ENCODE measurements at places on chromosomes 11 and 22.

- no peak for DNase-seq
Measured at GRCh38 chr11:70506986-70507385, 108.7 kb downstream of the CTTN start.

DNA sequence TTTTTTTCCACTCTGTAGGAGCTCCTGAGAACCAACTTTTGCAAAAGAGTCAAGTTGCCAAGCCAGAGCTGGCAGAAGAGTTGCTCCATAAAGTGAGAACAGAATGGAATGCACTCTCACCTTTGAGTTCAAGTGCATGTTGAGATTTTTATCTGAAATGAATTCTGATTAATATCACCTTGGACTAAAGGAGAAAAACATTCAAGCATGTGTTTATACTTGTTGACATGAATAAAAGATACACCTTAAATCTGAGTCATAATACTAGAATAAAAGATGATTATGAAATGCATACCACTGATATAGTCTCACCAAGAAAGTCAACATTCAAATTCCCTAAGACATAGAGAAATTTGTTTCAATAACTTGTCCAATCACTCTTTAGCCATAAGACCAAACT is 37.8 kb downstream of the ARL14EP start:
- DNase-seq, result no peak

DNA sequence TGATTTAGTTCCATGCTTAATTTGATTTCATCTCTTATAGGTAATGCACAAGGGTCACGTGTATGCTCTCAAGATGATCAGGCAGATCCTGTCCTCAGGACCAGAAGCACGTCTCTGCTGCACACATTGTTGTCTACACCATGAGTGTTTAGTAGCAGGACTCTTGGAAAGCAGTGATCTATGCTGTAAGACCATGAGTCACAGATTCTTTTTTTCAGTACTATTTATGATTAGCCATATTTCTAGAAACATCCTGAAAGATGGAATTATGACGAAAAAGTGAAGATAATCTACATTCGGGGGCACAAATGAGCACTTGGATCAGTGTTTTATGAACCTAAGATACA is 29.6 kb downstream of the ZBED4 start:
- DNase-seq, result no peak

DNA sequence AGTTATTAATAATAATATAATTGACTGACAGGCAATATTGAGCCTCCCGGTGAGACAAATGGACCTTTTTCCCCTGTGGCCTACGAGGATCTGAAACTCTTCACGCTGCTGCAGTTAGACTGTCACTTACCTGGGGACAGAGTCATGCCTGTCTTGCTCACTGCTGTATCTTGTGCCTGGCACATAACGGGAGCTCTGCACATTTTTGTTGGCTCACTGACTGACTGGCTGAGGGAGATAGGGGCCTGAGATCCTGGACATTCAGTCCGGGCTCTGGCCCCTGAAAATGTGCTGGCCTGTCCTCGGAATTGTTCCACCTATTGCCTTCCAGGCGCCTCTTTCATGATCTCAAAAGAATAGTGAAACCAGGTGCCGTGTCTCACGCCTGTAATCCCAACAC is 743 bp upstream of the CD3D start:
- DNase-seq, result no peak

GRCh38 chr11:114522818-114523217 is 36.9 kb downstream of the NXPE1 start:
- no peak for DNase-seq

- no peak for DNase-seq
Measured at GRCh38 chr11:22192289-22192641, 620 bp upstream of the ANO5 start.

GRCh38 chr22:21712751-21713427 is 22.7 kb downstream of the YPEL1 start:
- peak; percentile 35 for DNase-seq

Data from stimulated activated CD8-positive, alpha-beta memory T cell treated with anti-CD3 and anti-CD28 coated beads, Interleukin-7, amount 100 ng/mL, for 4 hours (primary cell).